Mesothelial cell of epicardium (in vitro differentiated cells): ENCODE measurements at places on chromosomes 4 and X. TPM values are rescaled to one million over a fixed set of nuclear protein-coding genes. Genes with fewer than 3 reads are reported as not detected.

Gene OTUD6A
- not detected in 3 replicates for total RNA-seq

Gene RNF128
- 0.43 to 0.86 TPM (median 0.58 TPM) in 3 replicates for total RNA-seq

Gene PDCL2
- total RNA-seq = not detected in 3 replicates

Gene MOB1B
- total RNA-seq = 35.3 to 36.9 TPM (median 36.2 TPM) in 3 replicates

Gene CXorf66
- total RNA-seq = not detected in 3 replicates

Gene KCND1
- total RNA-seq = 5.1 to 6.1 TPM (median 5.6 TPM) in 3 replicates

Gene YTHDC1
- total RNA-seq = 137 to 146 TPM (median 146 TPM) in 3 replicates

DNA sequence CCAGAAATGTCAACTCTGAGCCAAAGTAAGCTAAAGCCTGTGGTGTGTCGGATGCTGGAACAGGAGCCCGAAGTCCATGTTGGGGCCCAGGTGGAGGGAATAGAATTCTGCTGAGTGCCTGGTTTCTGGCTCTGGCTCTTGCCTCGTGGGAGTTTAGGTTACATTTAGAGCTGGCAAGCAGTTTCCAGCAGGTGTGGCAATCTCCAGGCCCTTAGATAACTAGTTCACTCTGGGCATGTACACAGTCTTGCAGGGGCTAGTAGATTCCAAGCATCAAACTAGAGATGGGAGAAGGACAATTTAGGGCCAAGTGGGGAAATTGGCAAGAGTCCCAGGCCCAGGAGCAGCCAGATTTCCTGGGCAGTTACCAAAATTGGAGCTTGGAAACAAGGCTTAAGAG, 56.3 kb upstream of the STOX2 start:
- peaks cover 29% of the 10 kb centered on the region for H3K36me3 ChIP-seq
- H3K4me3 ChIP-seq = no peak overlapping the region
- H3K4me1 ChIP-seq = peaks cover 14% of the 10 kb centered on the region
- no peaks in the 10 kb centered on the region for H3K27me3 ChIP-seq
- no peak overlapping the region for H3K27ac ChIP-seq

DNA sequence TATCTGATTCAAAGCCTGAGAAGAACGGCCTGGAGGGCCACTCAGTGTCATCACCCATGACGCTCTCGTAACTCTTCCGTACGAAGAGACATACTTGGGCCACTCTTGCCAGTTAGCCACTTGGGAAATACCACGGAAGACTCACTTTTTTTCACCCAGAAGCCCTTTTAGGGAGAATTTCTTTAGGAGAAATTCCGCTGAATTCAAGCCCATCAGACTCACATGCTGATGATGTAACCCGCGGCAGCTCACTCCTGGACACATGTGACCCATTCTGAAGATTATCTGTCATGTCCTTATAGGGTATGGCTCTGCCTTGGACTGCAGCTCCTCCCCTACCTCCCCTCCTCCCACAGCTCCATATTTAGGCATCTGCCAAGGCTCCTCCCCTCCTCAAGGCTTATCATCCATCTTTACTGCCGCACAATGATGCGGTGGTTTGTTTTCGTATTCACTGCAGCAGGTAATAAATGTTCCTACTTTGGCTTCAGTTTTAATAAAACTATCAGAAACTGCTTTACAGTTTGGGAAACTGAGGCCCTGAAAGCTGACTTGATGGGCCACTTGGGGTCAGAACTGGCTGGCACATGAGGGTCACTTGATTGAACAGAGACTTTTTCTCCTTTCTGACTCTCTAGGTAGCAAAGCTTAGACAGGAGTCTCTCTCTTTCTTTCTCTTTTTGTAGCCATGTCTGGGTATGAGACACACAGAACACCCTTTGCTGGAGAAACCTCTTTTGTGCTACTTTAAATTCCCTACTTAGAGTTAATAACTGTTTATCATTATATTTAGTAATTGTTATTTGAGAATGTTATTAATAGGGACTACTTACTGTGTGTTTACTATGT, 42.1 kb downstream of the RHOH start:
- H3K36me3 ChIP-seq = no peaks in the 10 kb centered on the region
- no peak for DNase-seq
- no peak overlapping the region for H3K27ac ChIP-seq
- H3K4me1 ChIP-seq = peaks cover 5% of the 10 kb centered on the region
- no peaks in the 10 kb centered on the region for H3K27me3 ChIP-seq
- H3K4me3 ChIP-seq = no peak overlapping the region

GRCh38 chr4:1043651-1044468, 32.4 kb downstream of the FGFRL1 start:
- H3K4me1 ChIP-seq = peaks cover 25% of the 10 kb centered on the region
- no peak overlapping the region for H3K27ac ChIP-seq

GRCh38 chrX:56759736-56760409, 30.8 kb downstream of the NBDY start:
- H3K27ac ChIP-seq = no peak overlapping the region
- peaks cover 2% of the 10 kb centered on the region for H3K4me1 ChIP-seq
- peaks cover 3% of the 10 kb centered on the region for H3K36me3 ChIP-seq
- H3K4me3 ChIP-seq = no peak overlapping the region

DNA sequence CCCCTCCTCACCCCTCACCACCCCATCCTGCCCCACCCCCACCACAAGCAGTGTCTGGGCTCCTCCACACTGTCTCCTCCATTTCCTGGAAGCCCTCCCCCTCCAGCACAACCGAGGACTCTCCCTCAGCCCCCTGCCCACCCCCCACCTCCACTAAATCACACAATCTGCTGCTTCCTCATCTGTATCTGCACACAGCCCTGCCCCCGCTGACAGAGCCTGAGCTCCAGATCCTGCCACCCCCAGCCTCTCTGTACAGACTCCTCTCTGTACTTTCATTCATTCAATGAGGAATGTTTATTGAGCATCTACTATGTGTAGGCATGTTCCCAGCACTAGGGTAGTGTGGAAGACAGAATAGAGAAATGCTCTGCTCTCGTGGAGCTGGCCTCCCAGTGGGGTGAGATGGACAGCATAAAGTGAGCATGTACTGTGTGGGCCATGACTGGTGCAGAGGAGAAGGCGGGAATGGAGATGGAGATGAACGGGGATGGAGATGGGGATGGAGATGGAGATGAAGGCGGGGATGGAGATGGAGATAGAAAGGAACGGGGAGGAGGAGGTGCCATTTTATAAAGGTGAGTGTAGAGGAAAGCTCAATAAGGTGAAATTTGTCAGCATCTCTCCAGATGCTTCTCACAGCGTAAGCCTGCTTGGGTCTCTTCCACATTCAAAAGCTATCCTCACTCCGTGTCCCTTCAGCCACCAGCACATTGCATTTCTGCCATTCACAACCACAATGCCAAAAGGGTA, 2.5 kb upstream of the PPP2R2C start:
- H3K4me1 ChIP-seq = no peaks in the 10 kb centered on the region
- no peak for DNase-seq
- H3K36me3 ChIP-seq = no peaks in the 10 kb centered on the region
- H3K27ac ChIP-seq = no peak overlapping the region
- no peak overlapping the region for H3K4me3 ChIP-seq
- peaks cover 81% of the 10 kb centered on the region for H3K27me3 ChIP-seq

DNA sequence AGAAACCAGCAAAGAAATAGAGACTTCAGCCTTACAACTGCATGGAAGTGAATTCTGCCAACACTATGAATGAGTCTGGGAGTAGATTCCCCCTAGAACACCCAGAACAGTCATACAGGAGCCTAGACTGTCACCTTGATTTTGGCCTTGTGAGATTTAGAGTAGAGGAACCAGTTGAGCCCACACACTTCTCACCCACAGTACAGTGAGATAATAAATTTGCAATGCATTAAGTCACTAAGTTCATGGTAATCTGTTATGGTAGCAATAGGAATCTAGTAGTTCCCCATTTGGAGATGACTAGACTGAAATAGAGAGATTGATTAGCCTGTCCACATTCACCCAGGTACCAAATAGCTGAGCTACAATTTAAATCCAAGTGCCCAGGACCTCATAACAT, 59.0 kb downstream of the FAM13A start:
- H3K27me3 ChIP-seq = no peaks in the 10 kb centered on the region
- H3K4me1 ChIP-seq = peaks cover 54% of the 10 kb centered on the region
- peaks cover 21% of the 10 kb centered on the region for H3K36me3 ChIP-seq
- no peak overlapping the region for H3K4me3 ChIP-seq
- H3K27ac ChIP-seq = no peak overlapping the region
- DNase-seq = no peak

DNA sequence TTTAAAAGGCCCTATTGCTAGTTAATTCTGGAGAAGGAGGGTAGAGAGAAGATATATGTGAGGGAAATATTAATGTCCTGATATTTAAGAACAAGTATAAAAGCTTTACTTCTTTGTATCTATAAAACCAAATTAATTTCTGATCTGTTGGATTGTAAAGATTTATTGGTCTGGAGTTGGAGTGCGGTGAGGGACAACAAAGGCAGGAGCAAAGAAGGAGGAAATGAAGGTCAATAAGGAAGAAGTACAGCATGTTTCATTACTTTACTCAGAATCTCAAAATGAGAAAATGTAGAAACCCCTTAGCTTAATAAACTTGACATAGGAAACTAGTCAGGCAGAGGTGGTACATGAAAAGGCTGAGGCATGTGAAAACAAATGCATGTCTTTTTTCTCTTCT, 192.9 kb downstream of the PALLD start:
- peaks cover 64% of the 10 kb centered on the region for H3K4me1 ChIP-seq
- no peak overlapping the region for H3K4me3 ChIP-seq
- no peak for DNase-seq
- H3K27me3 ChIP-seq = no peaks in the 10 kb centered on the region

- no peak overlapping the region for H3K27ac ChIP-seq
- H3K4me1 ChIP-seq = no peaks in the 10 kb centered on the region
- no peak for DNase-seq
- no peaks in the 10 kb centered on the region for H3K36me3 ChIP-seq
- H3K4me3 ChIP-seq = no peak overlapping the region
Measured at GRCh38 chr4:2434420-2434819, 15.7 kb downstream of the CFAP99 start.

GRCh38 chrX:18394477-18394876, 30.9 kb upstream of the CDKL5 start:
- no peaks in the 10 kb centered on the region for H3K36me3 ChIP-seq
- no peak overlapping the region for H3K27ac ChIP-seq
- H3K4me3 ChIP-seq = no peak overlapping the region

- H3K4me3 ChIP-seq = no peak overlapping the region
- peaks cover 11% of the 10 kb centered on the region for H3K27me3 ChIP-seq
- no peaks in the 10 kb centered on the region for H3K36me3 ChIP-seq
- no peak overlapping the region for H3K27ac ChIP-seq
Measured at GRCh38 chr4:74357965-74358364, 7.0 kb upstream of the EREG start.

DNA sequence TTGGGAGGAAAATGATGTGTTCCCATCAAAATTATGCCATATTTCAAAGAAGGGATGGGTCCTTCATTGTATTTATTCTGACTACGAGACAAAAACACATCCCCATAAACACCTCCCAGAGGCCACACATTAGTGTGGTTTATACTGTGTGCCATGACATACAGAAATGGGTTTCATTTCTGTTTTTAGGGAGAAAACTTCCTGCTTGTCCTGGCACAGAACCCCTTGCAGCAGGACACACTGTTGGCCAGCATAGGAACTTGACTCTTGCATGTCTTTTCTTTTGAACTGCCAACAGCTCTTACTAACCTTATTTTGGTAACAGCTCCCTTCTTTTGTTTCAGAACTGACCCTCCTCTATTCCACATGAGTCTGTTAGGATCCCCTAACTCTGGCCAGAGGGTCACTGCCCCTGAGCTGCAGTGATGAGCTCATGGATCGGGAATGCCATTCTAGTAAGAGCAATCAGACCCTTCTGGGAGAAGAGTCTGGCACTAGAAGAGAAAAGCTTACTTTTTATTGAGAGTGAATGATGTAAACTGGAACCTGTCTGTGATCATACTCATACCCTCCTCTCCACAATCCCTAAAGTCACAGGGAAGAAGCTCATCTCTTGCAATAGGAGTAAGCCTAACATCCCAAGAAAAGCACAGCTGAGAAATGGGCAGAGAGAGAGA, 86.4 kb downstream of the SMIM20 start:
- no peaks in the 10 kb centered on the region for H3K36me3 ChIP-seq
- DNase-seq = no peak
- no peak overlapping the region for H3K4me3 ChIP-seq
- no peaks in the 10 kb centered on the region for H3K27me3 ChIP-seq
- no peak overlapping the region for H3K27ac ChIP-seq
- no peaks in the 10 kb centered on the region for H3K4me1 ChIP-seq

DNA sequence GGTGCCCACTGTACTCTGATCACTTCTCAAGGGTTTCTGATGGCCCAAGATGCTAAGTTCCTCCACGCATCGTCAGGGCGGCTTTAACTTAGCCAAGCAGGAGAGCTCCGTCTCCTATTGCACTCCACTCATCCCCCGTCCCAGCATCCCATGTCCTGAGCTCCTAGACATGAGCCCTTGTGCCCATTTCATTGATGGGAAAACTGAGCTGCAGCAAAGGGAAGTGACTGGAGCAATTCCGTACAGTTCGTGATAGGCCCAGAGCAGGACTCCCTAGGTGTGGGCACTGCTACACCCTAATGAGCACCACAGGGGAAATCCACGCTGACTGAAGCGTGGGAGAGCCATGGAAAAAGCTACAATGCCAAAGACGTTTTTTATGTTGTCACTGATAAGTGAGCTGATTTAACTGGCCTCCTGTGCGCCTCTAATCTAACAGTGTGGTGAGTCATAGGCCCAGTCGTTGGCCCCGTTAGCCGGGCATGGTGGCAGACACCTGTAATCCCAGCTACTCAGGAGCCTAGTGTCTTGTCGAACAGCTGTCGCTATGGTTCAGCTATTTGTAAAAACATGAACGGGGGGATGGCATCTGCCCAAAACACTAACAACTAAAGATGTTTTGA, 14.9 kb downstream of the NSDHL start:
- no peaks in the 10 kb centered on the region for H3K27me3 ChIP-seq
- H3K36me3 ChIP-seq = peaks cover 7% of the 10 kb centered on the region
- H3K4me1 ChIP-seq = no peaks in the 10 kb centered on the region
- no peak for DNase-seq
- H3K4me3 ChIP-seq = no peak overlapping the region

- no peaks in the 10 kb centered on the region for H3K36me3 ChIP-seq
- H3K27me3 ChIP-seq = peaks cover 8% of the 10 kb centered on the region
- H3K4me1 ChIP-seq = peaks cover 13% of the 10 kb centered on the region
- no peak for DNase-seq
Measured at GRCh38 chr4:109996526-109996925, 83.8 kb downstream of the EGF start.

GRCh38 chrX:110055616-110056015, 52.7 kb downstream of the TMEM164 start:
- H3K36me3 ChIP-seq = peaks cover 15% of the 10 kb centered on the region
- H3K4me3 ChIP-seq = no peak overlapping the region
- DNase-seq = no peak
- no peaks in the 10 kb centered on the region for H3K27me3 ChIP-seq

DNA sequence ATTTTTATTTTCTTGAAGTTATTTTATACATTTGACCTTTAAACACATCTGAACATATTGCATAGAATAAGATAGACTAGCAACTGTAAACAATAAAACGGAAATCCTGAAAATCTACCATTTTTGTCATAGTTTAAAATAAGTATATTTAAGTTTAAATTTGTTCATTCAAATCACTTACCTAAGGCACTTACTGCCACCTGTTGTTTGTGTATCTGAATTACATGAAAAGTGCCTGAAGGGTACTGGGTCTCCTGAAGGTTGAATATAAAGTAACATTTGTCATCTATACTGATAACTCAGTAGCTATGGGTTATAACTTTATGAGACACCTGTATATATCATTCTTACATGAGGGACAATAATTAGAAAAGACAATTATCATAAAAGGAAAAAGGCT, 38.6 kb downstream of the TRPC5 start:
- no peak overlapping the region for H3K27ac ChIP-seq
- no peak overlapping the region for H3K4me3 ChIP-seq
- H3K36me3 ChIP-seq = no peaks in the 10 kb centered on the region
- no peaks in the 10 kb centered on the region for H3K4me1 ChIP-seq
- H3K27me3 ChIP-seq = peaks cover 20% of the 10 kb centered on the region
- no peak for DNase-seq
